ENCODE measurements at places on chromosomes 1 and 21.
A peak's percentile ranks its signal among the peaks of the same experiment; 100 is the strongest.

DNA sequence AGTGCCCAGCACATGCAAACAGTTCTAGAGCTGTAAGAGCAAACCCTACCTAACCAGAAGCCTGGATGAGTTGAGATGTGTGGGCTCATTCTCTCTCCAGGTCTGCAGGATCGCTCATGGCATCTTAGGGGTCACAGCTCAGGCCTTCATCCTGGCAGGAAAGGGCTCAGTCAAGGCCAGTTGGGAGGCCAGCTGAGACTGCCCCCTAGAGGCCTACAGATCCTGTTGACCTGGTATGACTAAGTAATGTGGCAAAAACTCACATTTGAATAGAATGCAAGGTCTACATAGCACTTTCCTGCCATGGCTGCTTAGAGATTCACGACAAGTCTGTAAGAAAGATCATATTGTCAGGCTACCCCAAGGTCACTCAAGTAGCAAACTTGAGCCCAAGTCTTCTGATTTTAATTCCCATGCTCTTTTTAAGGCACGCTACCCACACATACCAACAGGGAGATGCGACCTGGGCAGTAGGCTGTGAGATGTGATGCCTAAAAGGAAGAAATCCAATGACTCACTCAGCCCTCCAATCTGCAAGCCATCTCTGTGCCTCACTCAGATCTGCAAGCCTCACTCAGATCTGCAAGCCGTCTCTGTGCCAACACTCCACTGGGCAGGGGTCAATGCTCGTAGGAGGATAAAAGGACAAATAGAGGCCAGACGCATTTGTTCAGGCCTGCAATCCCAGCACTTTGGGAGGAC, 5.1 kb upstream of the CAPN8 start:
- DNase-seq = no peak

GRCh38 chr21:38913120-38913892, 107.6 kb downstream of the ETS2 start:
- DNase-seq = no peak

- no peak for DNase-seq
Measured at GRCh38 chr1:154190550-154190949, 1.4 kb downstream of the TPM3 start.

GRCh38 chr1:151472856-151473731, 13.8 kb upstream of the POGZ start:
- no peak for DNase-seq

GRCh38 chr1:175842550-175842949, 99.2 kb upstream of the TNR start:
- no peak for DNase-seq

DNA sequence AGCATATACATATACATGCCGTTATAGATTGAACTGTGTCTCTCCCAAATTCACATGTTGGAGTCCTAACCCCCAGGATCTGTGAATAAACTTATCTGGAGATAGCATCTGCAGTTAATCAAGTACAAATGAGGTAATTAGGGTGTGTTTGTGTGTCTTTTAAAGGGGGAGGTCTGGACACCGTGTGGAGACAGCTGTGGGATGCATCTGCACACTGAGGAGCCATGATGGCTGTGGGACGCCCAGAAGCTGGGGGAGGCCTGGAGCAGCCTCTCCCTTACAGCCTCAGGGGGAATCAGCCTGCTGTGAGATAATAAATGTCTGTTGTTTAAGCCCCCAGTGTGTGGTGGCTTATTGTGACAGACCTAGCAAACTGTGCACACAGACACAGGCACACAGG, 51.8 kb upstream of the COL18A1 start:
- DNase-seq = no peak

DNA sequence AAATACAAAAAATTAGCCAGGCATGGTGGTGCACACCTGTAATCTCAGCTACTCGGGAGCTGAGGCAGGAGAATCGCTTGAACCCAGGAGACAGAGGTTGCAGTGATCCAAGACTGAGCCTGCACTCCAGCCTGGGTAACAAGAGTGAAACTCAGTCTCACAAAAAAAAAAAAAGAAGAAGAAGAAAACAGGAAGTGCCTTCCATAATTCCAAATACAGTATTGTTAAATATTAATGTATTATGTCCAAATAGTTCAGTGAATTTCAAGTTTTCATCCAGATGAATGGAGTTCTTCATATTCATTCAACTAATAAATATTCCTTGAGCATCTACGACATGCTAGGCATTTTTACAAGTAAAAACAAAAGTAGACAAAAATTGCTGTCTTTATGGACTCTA, 33.3 kb downstream of the PLEKHO1 start:
- DNase-seq = no peak

DNA sequence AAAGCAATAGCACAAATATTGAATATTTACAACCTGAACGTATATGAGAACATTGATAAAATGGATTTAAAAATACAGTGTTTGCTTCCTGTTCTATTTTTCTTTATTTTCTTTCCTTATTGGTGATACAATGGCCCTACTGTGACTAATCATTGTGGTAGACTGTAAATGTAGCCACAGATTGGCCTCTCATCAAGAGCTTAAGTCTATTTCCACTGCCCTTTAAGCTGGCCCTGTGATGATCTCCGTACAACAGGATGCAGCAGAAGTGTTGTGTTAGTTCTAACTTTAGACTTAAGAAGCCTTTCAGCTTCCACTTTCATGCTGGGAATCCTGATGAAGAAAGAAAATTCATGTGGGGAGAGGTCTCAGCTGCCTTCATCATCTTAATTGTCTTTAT, 285.6 kb upstream of the B3GALT2 start:
- no peak for DNase-seq

- DNase-seq = no peak
Measured at GRCh38 chr1:92623187-92623778, 136.6 kb upstream of the GFI1 start.

GRCh38 chr1:67935560-67935959, 102.3 kb upstream of the GNG12 start:
- no peak for DNase-seq

GRCh38 chr21:40646651-40647050, 200.3 kb downstream of the DSCAM start:
- DNase-seq = peak; percentile 11

GRCh38 chr1:56303805-56304204, 275.6 kb downstream of the PLPP3 start:
- DNase-seq = no peak

DNA sequence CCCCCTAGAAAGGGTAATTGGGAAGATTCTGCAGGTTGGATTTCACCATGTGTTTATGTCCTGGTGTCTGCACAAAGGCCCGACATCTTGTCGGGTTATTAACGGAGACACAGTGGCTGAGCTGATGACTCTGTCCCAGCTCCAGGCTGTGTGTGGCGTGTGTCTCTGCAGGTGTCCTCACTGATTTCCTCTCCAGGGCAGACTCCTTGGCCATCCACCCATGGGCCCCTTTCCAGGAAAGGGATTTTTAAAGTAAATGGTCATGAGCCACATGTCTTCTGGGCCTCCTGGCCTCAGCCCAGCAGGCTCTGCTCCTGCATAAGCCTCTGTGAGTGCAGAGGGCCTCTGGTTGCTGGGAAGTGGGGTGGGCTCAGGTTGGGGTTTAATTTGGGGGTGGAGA, 418.7 kb upstream of the VAMP3 start:
- DNase-seq = no peak

DNA sequence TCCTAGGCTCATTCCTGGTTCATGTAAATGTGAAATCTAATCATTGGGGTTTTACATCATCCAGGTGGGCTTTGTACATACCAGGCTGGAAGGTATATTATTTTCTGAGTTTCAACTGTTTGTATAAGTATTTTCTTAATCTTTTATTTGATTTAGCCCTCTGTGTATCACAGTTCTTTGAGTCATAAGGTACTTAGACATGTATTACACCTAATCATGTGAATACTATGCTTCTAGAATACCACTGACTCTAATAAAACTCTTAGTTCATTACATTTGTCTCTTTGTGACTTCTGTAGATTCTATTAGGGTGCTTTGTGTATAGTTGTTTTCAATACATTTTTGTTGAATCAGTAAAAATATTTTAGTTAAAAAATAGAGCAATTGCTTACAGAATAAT, 92.8 kb downstream of the ZFYVE9 start:
- DNase-seq = no peak

DNA sequence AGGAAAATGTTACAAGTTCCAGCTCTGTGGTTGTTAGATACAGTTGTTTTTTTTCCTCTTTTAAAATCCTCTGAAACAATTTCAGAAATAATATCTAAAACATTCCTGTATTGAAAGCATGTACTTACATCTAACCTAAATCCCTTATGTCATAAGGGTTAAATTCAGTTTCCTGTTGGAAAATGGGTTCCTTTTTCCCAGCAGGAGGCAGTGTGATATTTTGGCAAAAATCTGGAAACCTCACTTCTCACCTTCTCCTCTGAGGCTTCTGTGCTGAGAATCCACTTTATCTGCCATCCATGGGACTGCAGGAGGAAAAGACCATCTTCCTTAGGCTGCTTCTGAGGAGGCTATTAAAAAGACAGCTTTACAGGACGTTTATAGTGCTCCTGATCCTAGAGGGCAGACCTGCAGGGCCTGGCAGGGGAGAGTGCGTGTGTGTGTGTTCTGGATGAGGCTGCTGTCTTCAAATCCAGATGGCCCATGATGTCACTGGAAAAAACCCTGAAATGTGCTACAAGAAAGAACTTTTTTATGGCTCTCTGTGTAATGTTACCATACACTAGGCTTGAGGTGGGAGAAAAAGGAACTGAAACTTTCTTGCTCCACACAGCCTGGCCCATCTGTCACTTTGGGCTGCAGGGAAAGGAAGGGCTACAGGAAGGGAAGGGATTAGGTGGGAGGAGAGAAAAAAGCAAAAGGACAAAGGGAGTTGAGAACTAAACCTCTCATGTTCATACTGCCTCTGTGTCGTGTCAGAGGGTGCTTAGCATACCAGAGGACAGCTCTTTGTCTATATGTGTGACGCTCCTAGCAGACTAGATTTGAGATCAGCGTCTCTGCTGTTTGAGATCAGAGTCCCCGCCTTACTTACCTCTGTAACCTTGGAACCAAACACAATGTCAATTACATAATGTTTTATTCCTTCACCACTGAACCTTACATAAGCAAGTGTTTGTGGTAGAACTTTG, 379.2 kb upstream of the SPAG17 start:
- peak; percentile 11 for DNase-seq

DNA sequence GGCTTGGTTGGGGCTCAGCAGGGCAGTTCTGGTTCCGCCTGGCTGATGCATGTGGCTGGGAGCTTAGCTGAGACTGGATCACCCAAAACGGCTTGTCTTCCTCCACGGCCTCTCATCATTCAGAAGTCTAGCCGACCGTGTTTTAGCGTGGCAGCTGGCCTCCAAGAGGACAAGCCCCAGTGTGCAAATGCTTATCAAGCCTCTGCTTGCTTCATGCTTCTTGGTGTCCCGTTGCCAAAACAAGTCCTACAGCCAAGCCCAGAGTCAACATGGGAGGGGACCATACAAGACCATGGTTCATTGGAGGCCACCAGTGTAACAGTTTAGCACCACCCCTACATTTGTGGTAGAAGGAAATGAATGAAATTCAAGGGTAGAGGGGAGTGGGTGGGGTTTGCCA, 10.5 kb upstream of the KDF1 start:
- no peak for DNase-seq

All from NCI-H446 (cell line).